ENCODE measurements at places on chromosomes 1 and 21.
A peak's percentile ranks its signal among the peaks of the same experiment; 100 is the strongest.

DNA sequence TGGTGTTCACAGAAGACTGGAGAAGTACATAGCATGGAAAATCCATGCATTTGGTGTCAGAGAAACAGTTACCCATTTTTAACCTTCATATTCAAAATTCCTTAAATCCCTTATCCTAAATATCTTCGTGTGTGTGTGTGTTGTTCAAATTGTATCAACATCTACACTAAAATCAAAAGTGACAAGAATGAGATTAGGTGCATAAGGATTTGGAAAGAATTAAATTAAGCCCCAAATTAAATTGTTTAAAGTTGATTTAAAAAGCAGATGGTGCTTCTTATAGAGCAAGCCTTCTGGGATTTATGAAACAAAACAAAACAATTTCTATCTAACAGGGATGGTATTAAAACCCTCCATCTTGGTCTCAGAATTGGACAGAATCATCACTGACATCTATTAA, 4.7 kb downstream of the RSPH1 start:
- DNase-seq: no peak

GRCh38 chr1:38730511-38731397, 128.8 kb downstream of the RRAGC start:
- no peak for DNase-seq

DNA sequence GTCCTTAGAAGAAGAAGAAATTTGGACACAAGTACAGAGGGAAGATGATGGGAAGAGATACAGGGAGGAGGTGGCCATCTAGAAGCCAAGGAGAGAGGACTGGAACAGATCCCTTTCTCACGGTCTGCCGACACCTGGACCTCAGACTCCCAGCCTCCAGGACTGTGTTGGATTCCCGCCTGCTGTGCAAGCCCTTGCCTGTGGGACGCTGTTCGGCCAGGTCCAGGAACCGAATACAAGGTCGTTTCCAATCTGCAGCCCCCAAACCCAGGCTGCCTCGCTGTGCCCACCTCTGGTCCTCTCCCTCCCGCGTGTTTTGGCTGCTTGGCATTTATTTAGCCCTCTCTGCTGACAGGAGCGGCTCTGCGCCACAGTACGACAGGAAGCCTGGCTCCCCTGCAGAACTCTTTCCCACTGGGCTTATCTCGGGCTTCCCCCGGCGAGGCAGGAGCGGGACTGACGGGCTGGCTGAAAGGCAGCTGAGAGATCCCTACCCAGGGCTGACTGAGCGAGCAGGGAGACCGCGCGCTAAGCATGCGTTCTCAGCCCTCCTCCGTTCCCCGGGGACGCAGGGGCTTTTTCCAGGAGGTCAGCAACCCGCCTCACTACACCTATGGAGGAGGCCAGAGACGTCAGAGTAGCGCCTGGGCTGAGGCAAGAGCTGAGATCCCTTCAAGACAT, 238.4 kb downstream of the TNR start:
- DNase-seq: no peak

GRCh38 chr1:89657886-89658285, 25.0 kb downstream of the LRRC8C start:
- no peak for DNase-seq

- no peak for DNase-seq
Measured at GRCh38 chr1:221515496-221515895, 226.4 kb downstream of the DUSP10 start.

DNA sequence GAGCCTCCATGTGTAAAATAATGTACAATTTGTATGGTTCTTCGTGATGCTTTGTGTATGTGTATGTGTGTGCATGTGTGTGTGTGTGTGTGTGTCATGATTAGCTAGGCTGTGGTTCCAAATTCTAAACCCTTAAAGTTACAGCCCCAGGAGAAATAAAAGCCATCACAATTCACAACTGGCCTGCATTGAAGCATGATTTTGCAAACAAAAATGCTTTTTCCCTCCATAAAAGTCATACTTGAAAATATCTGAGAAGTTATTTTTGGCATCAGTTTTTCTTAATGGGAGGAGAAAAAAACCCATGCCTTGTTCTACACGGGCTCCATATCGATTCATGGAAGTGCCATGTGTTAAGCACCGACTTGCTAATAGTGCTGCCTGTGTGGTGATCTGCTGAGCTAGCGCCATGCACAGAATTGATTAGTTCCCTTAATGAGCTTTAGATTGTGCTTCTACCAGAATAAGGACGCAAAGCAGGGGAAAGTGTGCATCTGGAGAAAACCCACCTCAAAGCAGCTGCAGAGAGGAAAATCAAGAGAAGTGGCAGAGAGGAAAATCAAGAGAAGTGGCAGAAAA, 207.3 kb downstream of the DSCAM start:
- DNase-seq: no peak

DNA sequence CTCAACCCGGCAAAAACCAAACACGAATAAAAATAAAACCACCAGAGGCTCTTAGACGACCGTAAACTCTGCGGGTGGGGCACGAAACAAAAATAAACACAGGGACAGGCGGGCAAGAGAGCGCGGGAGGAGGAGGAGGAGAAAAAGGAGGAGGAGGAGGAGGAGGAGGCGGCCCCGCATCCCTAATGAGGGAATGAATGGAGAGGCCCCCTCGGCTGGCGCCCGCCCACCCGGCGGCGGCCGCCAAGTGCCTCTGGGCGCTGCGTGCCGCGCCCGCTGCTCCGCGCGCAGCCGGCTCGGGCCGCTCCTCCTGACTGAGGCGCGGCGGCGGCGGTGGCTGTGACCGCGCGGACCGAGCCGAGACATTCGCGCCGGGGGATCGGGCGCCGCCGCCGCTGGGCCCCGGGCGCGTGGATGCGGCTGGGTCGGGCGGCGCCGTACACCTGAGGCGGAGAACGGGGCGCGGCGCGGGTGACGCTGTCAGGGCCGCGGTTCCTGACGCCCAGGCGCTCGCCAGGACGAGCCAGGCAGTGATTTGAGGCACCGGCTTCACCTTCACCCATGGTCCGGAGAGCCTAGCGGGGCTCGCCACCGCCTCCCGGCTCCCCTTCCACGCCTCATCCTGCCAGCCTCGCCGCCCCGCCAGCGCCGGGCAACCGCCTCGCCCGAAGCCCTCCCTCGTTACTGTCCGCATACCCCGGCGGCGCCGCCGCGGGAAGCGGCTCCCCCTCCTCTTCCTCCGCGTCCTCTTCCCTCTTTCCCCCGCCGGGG, at the start of gene MARK1:
TSS of gene MARK1 (plus strand) at position 229 of the 771 bp plus-strand sequence. CDS start 687 bp downstream, outside the sequence.
- peak; percentile 32 for DNase-seq

DNA sequence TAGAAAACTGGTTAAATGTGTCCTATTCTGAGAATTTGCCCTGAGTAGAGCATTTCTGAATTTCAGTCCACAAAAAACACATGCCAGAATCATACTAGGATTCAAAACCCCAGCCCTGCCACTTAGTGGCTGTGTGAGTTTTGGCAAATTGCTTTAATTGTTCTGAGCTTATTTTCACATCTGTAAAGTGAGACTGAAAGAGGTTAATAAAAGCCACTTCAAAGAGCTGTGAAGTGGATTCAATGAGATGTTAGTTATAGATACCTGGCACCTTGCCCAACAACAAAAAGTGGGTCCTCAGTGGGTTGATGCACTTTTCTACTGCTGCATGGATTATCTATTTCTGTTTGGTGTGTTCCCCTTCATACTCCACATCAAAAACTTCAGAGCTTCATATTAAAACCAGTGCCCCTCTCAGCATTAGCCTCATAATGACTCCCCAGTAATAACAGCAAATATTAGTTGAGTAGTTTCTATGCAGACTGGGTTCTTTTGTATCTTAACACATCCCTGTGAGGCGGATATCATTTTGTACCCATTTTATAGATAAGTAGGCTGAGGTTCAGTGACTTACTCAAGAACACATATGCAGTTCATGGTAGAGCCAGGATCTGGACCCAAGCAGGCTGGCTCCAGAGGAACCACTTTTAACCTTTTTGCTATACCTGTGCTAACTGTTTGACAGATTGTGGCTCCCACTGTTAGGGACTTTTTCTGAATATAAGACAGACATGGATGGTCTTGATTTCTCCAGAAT, 14.2 kb upstream of the ADORA3 start:
- DNase-seq: peak; percentile 50

- no peak for DNase-seq
Measured at GRCh38 chr21:21079646-21080045, 81.4 kb downstream of the NCAM2 start.

- no peak for DNase-seq
Measured at GRCh38 chr1:57164584-57164983, 198.8 kb upstream of the C8B start.

DNA sequence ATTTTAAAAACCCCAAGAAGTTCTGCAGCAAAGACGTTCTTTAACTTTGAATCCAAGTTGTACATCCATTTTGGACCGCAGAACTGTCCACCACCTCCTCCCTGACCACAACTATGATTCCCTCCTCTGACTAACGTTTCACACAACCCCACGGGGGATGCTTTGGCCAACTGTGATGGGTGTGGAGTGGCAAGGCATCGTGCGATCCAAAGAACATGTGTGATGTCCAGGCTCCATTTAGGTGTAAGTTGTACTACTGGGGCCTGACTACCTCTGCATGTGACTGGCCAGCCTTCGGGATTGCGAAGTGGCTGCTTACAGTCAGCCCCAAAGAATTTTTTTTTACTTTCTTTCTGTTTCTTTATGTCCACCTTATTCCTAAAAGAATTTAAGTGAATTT, 6.7 kb downstream of the KCNJ15 start:
- no peak for DNase-seq

GRCh38 chr1:1169429-1170214, 4.1 kb upstream of the TTLL10 start:
- DNase-seq: no peak
